ENCODE measurements at places on chromosomes 6 and 20. TPM values are rescaled to one million over a fixed set of nuclear protein-coding genes. Genes with fewer than 3 reads are reported as not detected.

The SAPCD1 gene
- total RNA-seq, result 0.44 TPM

The F13A1 gene
- not detected for total RNA-seq

The TMEM244 gene
- not detected for total RNA-seq

The ENPP3 gene
- not detected for total RNA-seq

The APOM gene
- total RNA-seq, result 2.0 TPM

The LRRC73 gene
- 0.15 TPM for total RNA-seq

All from cardiac ventricle fibroblast (primary cell).